ENCODE measurements at places on chromosomes 3 and 15. TPM values are rescaled to one million over a fixed set of nuclear protein-coding genes. Genes with fewer than 3 reads are reported as not detected.

- no peak for DNase-seq
Observed at GRCh38 chr15:100947760-100948429, 28.7 kb downstream of the LRRK1 start.

GRCh38 chr3:150627557-150627956, 24.4 kb downstream of the SELENOT start:
- no peak for DNase-seq

- no peak for DNase-seq
Observed at GRCh38 chr3:131917006-131917405, 117.8 kb downstream of the CPNE4 start.

DNA sequence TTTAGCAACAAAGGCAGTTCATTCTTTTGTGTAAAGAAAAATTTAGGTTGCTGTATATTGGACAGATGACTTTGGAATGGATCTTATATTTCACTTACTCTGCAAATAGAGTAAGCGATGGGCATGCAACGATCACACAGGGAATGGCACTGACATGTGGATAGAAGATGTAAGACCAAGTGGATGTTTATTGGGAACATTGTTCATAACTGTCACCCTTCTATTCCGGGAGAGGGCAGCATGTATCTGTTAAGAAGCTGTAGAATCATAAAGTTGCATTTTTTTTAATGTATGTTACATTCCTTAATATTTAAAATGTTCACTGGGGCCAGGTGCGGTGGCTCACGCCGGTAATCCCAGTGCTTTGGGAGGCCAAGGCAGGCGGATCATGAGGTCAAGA, 41.2 kb downstream of the HPS3 start:
- DNase-seq: no peak

DNA sequence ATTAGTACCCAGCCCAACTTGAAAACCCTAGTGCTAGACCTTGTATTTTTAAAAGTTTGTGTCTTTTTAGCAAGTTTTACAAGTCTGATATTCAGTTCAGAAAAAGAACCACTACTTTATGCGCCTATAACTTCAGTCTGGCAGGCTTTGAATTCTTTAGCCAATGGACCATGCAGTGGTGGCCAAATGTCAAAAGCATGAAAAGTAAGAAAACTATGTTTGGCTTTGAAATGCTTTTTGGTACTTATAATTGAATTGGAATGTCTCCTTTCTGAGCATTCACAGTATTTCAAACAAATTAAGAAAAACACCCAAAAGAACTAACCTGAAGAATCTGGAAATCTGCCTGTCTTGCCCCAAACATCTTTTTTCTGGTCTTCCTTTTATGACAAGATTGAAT, 12.8 kb downstream of the WDR48 start:
- no peak for DNase-seq

- DNase-seq: no peak
Observed at GRCh38 chr3:14366248-14366647, 36.2 kb upstream of the SLC6A6 start.

DNA sequence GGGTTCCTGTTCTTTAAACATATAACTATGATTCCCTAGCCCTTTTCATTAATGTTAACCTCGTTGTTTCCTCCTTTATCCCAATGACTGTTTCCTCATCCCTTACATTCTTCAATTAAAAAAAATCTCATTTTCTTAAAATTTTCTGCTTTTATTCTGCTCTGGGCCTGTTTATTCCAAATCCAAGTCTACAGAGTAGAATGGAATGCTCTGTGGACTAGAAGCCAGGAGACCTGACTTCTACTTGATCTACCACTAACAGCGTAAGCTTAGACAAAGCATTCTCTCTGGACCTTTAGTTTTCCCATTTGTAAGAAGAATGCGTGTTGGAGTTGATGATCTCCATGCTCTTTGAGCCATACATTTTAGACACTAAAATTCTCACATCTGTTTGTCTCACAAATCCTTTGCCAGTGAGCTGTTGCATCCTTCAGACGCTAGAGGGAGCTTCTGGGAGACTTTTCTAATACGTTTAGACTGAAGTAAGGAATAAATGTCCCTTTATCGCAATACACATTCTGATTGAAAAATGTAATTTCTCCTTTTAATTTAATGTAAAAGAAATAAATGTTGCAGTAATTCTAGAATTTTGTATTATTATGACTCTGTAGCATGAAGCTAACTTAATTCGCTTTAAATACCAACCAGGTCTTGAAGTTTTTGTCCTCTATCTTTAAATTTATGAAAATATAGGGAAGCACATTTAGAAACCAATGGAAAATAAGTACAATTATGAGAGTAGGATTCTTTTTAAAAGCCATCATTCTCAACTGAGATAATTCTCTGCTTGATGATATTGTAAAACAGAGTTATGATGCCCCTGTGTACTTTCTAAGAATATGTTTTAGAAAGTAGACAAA, 21.7 kb upstream of the GMNC start:
- peak; percentile 90 for DNase-seq

DNA sequence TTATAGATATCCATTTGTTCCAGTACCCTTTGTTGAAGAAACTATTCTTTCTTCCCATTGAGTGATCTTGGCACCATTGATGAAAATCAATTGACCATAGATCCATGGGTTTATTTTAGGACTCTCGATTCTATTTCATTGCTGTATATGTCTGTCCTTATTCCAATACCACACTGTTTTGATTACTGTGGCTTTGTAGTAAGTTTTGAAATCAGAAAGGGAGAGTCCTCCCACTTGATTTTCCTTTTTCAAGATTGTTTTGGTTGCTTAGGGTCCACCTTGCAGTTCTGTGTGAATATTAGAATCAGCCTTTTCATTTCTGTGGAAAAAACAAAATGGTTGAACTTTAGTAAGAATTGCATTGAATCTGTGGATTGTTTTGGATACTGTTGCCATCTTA, 20.6 kb upstream of the IL20RB start:
- DNase-seq: no peak

DNA sequence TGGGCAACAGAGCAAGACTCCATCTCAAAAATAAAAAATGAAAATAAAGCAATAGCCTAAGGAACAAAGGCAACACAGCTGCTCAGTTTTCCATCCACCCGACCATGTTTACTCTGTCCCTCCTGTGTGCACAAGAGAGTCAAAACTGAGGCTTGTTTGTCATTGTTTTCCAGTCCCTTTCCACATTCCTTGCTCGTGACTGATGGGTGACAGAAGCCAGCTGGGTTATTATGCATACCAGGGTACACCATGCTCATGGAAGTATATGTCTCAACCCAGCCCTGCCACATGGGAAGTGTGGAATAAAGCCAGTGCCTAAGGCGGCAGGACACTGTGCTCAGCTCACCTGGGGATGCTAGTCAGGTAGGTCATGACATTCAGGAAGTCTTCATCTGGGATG, 49.5 kb downstream of the MCF2L2 start:
- no peak for DNase-seq

DNA sequence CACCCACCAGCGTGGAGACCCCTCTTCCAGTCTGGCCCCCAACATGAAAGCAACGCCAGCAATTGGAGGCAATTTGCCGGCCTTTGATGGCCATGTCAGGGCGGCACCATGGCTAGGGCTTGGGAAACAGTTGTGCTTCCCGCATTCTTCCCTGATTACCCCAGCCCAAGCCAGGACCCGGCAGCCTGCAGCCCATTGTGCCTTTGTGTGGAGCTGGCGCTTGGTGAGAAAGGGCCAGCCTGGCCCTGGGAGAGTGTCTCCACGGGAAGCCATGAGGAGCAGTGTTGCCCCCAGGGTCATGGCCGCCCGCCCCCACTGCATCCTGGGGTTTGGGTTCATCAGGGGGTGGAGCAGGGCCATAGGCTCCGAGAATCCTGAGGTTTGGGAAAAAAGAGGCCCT, 66.0 kb downstream of the DNAJB8 start:
- DNase-seq: no peak

- no peak for DNase-seq
Observed at GRCh38 chr3:145243875-145244274, 917.1 kb downstream of the PLOD2 start.

- no peak for DNase-seq
Observed at GRCh38 chr3:174775603-174776002, 83.5 kb upstream of the NAALADL2 start.

GRCh38 chr3:173065543-173065981, 75.5 kb downstream of the SPATA16 start:
- no peak for DNase-seq

GRCh38 chr3:133941415-133941821, 45.7 kb upstream of the RAB6B start:
- DNase-seq: no peak

- DNase-seq: no peak
Observed at GRCh38 chr3:194089357-194090177, 46.4 kb upstream of the HES1 start.

DNA sequence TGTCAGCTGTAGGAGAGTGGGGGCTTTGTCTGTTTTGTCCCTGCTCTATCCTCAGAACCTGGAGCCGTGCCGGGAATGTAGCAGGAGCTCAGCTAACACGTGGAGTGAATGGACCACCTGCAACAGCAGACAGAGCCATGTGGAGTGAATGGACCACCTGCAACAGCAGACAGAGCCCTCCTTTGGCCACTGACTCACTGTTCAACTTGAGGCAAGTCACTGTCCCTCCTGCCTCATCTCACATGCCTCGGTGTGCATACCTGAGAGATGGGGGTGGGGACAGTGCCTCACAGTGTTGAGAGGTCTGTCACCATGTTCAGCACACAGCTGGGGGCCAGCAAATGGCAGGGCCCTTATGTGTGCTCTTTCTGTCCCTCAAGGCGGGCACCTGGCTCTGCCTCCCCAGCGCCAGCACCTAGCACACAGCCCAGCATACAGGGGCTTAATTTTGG, 27.9 kb downstream of the FEM1B start:
- DNase-seq: no peak

DNA sequence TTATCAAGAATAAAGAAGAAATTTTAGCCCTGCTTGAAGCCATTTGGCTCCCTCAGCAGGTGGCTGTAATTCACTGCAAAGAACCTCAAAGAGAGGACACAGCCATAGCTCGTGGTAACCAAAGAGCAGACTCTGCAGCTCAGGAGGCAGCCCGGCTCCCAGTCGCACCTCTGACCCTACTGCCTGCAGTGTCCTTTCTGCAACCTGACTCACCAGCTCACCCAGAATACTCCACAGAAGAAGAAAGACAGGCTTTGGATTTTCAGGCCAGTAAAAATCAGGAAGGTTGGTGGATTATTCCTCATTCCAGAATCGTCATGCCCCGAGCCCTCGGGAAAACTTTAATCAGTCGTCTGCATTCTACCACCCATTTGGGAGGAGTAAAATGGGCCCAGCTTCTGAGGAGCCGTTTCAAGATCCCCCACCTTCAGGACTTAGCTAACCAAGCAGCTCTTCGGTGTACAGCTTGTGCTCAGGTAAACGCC, 38.6 kb downstream of the ZBTB11 start:
- peak; percentile 66 for DNase-seq

- DNase-seq: no peak
Observed at GRCh38 chr15:83784975-83785374, 131.1 kb downstream of the ADAMTSL3 start.

DNA sequence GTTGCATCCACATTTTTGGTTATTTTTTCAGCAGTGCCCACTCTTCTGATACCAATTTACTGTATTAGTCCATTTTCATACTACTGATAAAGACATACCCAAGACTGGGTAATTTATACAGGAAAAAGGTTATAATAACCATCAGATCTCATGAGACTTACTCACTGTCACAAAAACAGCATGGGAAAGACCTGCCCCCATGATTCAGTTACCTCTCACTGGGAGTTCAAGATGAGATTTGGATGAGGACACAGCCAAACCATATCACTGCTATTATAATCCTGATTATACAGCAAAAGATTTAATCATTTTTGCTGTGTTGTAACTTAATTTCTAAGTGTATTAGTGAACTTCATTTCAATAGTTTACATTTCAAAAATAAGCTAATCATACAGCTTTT, 6.6 kb downstream of the ZBED2 start:
- DNase-seq: no peak

- DNase-seq: no peak
Observed at GRCh38 chr3:194517333-194517732, 30.5 kb upstream of the ATP13A3 start.

DNA sequence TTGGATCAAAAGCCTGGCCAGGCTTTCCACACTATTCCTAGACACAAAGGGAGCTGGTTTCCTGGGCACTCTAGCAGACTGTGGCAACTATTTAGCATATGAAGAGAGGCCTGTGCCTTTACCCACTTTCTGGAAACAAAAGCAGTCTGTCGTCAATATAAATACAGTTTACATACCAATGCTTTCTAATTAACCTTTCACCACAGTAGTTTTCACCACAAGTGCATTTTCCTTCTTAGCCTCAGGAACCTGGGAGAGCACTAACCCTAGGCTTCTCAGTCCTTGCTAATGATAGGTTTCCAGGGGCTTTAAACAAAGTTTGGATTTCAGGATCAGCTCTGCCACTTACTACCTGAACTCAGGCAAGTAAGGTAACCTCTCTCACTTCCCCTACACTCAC, 499.1 kb downstream of the MAGI1 start:
- DNase-seq: no peak

- no peak for DNase-seq
Observed at GRCh38 chr3:149327156-149327555, 6.3 kb downstream of the TM4SF18 start.

DNA sequence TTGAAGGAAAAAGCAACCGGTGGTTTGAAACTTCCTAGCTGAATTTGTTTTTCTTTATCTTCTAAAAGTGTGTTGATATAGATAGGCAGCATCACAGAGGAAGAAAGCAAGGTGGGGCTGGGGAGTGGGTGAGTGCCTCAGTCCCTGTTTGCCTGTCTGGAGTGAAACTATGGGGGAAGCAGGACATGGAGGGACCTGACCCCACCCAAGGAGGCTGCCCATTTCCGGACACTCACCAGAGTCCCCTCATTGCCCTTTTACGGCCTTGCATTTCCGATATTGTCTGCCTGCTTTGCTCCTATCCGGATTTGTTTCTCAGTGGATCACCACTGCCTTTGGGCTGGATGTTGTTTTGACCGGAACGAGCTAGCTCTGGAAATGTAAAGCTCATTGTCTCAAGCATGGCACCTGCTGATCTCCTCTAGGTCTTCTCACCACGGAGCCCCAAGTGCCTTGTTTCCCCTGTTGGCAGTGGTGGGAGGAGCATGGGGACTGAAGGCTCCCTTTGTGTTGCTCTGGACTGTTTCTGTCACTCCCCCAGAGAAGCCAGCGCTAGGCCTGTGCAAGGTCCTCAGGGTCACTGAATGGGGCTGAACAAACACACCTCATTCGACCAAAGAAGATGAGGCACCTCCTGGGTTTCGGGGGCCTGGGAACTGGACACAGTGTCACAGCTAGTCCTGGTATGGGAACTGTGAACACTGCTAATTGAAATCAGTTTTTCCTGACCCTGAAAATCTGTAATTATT, 7.0 kb downstream of the CLDN11 start:
- DNase-seq: no peak

- no peak for DNase-seq
Observed at GRCh38 chr3:27638594-27638993, 83.5 kb downstream of the EOMES start.

GRCh38 chr3:135197856-135198255, 402.8 kb downstream of the EPHB1 start:
- no peak for DNase-seq

- no peak for DNase-seq
Observed at GRCh38 chr3:143830063-143830462, 18.2 kb downstream of the SLC9A9 start.

GRCh38 chr3:56136514-56136913, 331.8 kb downstream of the ERC2 start:
- DNase-seq: peak; percentile 2

The MUSTN1 gene
- total RNA-seq: 2.4 TPM

The KLHDC8B gene
- total RNA-seq: 8.4 TPM

The CHAC1 gene
- 45.5 TPM for total RNA-seq

The KIF15 gene
- 15.2 TPM for total RNA-seq

The MYH15 gene
- total RNA-seq: 0.18 TPM

The APBA2 gene
- not detected for total RNA-seq
